T-helper 2 cell treated with Interferon-gamma antibody and Interleukin-4, amounts not matched to agents 5 μg/mL and 100 μg/mL, for 36 hours (primary cell): ENCODE measurements at places on chromosomes 3 and 15.

DNA sequence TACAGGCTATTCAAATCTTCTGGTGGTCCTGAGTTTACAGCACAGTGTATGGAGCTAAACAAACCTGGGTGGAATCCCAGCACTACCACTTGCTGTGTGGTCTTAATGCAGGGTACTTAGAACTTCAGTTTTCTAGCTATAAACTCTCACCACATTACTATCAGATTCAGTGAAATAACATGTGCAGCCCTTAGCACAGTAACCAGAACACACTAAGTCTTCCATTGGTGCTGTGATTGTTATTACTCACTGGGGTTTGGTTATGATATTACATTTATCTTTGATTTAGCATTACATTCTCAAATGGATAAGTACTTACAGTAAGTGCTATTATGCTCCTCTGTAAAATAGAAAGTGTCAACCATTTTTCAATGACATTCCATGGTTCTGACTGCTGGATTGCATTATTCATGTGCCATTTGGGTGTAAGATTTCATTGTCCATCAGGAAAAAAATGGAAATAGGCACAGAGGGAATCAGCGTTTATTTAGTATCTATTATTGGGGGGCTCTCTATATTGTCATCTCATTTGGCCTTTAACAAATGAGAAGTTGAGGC lies 81.9 kb downstream of the PDE8A start:
- no peak for DNase-seq

- no peak for DNase-seq
Observed at GRCh38 chr3:115833074-115833473, 209.8 kb downstream of the GAP43 start.

- no peak for DNase-seq
Observed at GRCh38 chr3:120678331-120678947, 3.6 kb downstream of the HGD start.

- no peak for DNase-seq
Observed at GRCh38 chr3:155428563-155428962, 135.1 kb upstream of the STRIT1 start.

- DNase-seq, result no peak
Observed at GRCh38 chr15:56640127-56640526, 93.2 kb downstream of the ZNF280D start.

DNA sequence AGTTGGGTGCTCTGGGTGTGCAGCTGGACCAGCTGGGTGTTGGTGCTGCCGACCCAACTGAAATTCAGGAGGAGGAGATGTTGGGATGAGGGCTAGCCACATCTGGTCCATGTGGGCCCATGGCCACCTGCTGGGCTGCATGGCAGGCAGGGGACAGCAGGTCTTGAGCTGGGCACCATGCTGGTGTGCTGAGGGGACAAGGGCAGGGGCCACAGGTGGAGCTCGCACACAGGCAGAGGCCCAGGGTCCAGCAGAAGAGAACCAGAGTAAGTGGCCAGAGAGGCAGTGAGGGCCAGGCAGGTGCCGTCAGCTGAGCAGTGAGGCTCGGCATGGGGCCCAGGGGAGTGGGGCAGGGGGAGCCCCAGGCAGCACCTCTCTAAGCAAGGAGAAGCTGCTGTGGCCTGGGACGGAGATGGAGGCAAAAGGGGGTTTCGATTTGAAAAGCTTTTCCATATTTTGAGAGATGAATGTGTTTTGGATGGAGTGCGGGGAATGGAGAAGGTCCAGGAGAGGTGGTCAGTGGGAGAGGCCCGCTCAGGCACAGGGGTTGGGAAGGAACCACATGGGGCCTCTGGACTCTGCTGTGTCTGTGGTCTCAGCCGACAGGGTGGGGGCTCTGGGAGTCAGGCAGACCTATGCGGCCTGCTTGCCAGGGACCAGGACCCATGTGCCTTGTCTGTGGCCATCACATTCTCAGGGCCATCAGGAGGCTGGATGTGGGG lies 30.5 kb upstream of the PLXNA1 start:
- no peak for DNase-seq

GRCh38 chr3:102036017-102036416 lies 186.7 kb downstream of the NFKBIZ start:
- no peak for DNase-seq

DNA sequence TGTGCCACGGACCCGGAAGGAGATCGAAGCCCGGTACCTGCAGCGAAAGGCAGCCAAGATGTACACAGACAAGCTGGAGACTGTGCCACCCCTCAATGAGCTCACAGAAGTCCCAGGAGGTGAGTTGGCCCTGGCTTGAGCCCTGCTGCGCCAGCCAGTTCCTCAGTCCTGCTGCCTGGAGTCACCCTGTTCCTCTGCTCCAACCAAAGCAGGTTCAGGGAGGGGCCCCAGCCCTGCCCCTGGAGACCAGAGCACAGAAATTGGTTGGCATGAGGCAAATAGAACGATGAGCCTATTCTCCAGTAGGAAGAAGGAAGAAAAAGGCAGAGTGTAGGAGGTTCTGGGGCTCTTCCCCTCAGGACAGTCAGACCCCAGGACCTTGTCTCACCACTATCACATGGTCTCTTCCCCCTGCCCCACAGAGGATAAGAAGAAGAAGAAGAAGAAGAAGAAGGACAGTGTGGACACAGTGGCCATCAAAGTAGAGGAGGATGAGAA lies 8.0 kb downstream of the TMIE start:
- no peak for DNase-seq
